GM23248 (cell line): ENCODE measurements at places on chromosomes 13 and 19. TPM values are rescaled to one million over a fixed set of nuclear protein-coding genes. Genes with fewer than 3 reads are reported as not detected.

Gene CD209
- total RNA-seq = not detected in 2 replicates

DNA sequence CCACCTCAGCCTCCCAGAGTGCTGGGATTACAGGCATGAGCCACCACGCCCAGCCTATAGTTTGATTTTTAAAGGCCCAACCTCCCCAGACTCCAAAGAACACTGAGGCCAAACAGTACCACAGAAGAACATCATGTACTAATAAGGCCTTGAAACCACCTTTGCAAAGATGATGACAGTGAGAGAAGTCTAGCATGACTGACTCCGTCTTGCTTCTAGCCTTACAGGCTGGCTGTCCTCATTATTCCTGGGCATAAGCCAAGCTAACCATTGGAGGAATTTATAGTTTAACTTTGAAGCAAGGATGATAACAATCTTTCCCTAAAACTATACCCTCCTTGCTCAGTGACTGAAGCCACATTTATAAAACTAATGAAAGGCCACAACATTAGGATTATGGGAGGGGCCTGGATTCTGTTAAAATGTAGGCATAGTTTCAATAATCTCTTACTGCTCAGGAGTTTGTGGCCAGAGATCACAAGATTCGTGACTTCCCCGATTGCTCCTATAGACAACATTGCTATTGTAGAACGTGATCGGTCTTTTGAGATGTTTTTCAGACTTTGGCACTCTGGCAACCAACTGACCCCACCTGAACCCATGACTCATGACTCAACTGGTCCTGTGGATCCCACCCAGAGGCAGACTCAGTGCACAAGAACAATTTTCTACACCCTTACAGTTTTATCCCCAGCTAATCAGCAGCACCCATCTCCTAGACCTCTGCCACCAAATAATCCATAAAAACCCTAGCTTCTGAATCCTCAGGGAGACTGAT is 17.6 kb downstream of the GPR42 start:
- DNase-seq = no peak
- no peaks in the 10 kb centered on the region for H3K4me1 ChIP-seq
- no peak overlapping the region for H3K4me3 ChIP-seq
- no peak overlapping the region for H3K27ac ChIP-seq

DNA sequence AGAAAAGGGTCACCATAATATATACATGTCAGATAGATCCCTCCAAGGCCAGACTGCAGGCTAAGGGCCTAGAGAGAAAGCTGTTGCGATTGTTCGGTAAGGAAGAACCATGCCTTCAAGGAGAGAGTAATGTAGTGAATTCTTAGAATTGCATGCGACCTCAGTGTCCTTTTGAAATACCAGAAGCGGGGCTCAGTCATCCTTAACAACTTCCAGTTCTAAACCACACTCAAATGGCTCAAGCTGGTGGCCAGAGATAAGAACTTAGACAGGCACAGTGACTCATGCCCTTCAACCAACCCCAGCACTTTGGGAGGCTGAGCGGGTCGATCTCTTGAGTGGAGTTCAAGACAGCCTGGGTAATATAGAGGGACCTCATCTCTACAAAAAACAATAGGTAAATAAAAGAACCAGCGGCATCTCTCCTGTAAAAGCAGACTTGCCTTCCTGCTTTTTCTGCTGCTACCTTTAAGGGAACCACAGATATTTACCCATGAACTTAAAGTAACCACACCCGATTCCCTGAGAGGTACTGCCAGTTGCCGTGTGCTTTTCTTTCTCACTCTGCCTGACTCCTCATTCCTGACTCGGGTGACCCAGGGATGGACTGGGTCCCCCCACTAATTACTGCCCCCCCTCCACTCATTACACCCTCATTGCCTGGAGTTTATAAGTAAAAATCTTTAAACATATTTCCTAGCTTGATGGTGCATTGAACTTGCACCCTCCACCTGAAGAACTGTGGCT is 15.4 kb upstream of the SIGLEC6 start:
- H3K4me3 ChIP-seq = no peak overlapping the region
- no peak overlapping the region for H3K27ac ChIP-seq
- no peaks in the 10 kb centered on the region for H3K4me1 ChIP-seq

DNA sequence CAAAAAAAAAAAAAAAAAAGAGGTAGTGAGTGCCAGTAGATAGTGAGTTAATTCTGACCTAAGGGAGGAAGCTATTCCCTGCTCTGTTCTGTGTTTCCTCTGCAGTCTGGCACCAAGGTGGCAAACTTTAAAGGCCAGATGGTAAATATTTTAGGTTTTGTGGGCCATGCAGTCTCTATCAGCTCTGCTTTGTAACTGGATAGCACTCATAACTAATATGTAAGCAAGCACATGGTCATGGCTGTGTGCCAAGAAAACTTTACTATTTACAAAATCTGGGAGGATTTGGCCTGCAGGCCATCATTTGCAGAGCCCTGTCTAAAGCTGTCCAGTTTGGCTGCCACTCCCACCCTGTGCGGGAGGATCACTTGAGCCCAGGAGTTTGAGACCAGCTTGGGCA is 4.3 kb downstream of the PIN1 start:
- H3K36me3 ChIP-seq = peaks cover 5% of the 10 kb centered on the region; the same call in 1 of the 2 replicates
- 0 out of 2 replicates have a peak, but pooled peaks cover 7% of the 10 kb centered on the region for H3K4me1 ChIP-seq
- DNase-seq = no peak
- H3K27me3 ChIP-seq = no peaks in the 10 kb centered on the region

Gene IGSF23
- not detected in 2 replicates for total RNA-seq

Gene S1PR2
- 20.3 and 24.9 TPM in 2 replicates for total RNA-seq

DNA sequence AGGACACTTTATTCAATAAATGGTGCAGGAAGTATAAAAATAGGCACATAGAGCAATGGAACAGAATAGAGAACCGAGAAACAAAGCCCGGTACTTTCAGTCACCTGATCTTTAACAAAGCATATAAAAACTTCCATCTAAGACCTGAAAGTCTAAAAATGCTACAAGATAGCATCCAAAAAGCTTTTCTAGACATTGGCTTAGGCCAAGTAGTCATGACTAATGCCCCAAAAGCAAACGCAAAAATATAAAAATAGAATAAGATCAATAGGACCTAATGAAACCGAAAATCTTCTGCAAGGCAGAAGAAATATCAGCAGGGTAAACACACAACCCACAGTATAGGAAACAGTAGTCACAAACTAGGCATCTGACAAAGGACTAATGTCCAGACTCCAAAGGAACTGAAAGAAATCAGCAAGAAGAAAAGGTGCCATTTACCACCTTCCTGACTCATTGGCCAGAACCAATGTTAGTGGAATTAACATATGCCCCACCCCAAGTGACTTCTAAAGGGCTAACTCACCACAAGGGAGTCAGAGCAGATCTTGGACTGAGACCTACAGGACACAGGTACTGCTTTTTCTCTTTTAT is 40.8 kb upstream of the CEACAM21 start:
- peaks cover 17% of the 10 kb centered on the region for H3K4me1 ChIP-seq
- DNase-seq = no peak
- H3K36me3 ChIP-seq = no peaks in the 10 kb centered on the region
- H3K4me3 ChIP-seq = no peak overlapping the region
- H3K27ac ChIP-seq = no peak overlapping the region
- no peaks in the 10 kb centered on the region; the same call in 1 of the 2 replicates for H3K27me3 ChIP-seq

GRCh38 chr19:30217461-30217860 is 154.7 kb upstream of the ZNF536 start:
- H3K36me3 ChIP-seq = no peaks in the 10 kb centered on the region
- H3K27ac ChIP-seq = no peak overlapping the region
- no peaks in the 10 kb centered on the region for H3K4me1 ChIP-seq
- no peak for DNase-seq

Gene ZNF556
- not detected in 2 replicates for total RNA-seq

Gene XAB2
- 30.7 and 33.0 TPM in 2 replicates for total RNA-seq

DNA sequence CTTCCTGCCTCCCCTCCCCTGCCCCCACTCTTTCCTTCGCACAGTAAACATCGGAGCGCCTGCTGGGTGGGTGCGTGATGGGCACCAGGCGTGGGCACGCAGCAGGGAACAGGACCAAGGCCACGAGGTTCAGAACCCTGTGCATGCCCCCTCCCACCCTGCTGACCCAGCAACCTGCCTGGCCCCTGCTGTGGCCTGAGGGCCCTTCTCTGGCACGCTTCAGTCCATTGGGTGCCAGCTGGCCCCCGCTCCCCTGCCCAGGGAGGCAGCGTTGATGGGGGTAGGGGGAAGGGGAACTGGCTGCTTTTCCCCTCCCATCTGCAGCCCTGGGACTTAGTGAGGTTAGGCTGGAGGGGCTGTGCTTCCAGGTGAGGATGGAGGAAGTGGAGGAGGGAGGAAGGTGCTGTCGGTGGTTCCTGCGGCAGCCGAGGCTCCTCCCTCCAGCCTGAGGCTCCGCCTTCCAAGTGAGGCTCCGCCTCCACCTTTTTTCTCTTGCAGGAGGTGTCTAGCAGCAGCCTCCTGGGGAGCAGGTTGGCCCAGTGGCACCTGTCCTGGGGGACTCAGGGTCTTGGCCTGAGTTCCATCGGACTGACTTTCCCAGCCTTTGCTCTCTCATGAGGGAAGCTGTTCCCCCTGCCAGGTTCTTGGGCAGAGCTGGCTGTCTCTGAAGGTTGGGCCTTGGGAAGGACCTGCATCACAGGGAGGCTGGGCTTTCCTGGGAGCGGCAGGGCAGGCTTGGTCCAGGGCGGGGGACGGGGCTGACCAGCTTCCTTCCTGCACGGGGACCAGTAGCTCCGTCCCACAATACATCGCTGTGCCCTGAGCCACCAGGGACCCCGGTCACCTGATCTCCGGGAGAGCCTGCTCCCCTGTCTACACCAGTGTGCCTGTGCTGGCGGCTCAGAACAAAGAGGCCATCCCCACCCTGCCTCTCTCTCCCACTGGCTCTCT is 7.3 kb downstream of the PIAS4 start:
- DNase-seq = no peak
- no peak overlapping the region for H3K27ac ChIP-seq
- H3K4me3 ChIP-seq = no peak overlapping the region
- peaks cover 4% of the 10 kb centered on the region; the same call in 1 of the 2 replicates for H3K4me1 ChIP-seq
- H3K27me3 ChIP-seq = no peaks in the 10 kb centered on the region
- H3K36me3 ChIP-seq = no peaks in the 10 kb centered on the region; the same call in 1 of the 2 replicates

Gene HIPK4
- 0.43 TPM in 1 of 2 replicates, not detected in the other for total RNA-seq

Gene SIGLECL1
- total RNA-seq = not detected in 2 replicates

GRCh38 chr19:4393947-4394590 is 6.3 kb downstream of the SH3GL1 start:
- H3K36me3 ChIP-seq = no peaks in the 10 kb centered on the region; the same call in 1 of the 2 replicates
- peak overlapping the region; percentile 59 for H3K4me3 ChIP-seq
- H3K27ac ChIP-seq = peak overlapping the region; percentile 77
- peak; percentile 73 for DNase-seq
- H3K4me1 ChIP-seq = peaks cover 76% of the 10 kb centered on the region

Gene SERTAD1
- total RNA-seq = 31.7 and 40.2 TPM in 2 replicates

- no peaks in the 10 kb centered on the region for H3K36me3 ChIP-seq
- peaks cover 47% of the 10 kb centered on the region for H3K4me1 ChIP-seq
- DNase-seq = peak; percentile 60
- H3K27me3 ChIP-seq = no peaks in the 10 kb centered on the region
These were observed 472.1 kb downstream of the FOXO1 start for GRCh38 chr13:40194224-40194806.

GRCh38 chr13:111868716-111869115 is 198.2 kb upstream of the SOX1 start:
- H3K36me3 ChIP-seq = no peaks in the 10 kb centered on the region
- no peak for DNase-seq
- no peak overlapping the region for H3K4me3 ChIP-seq
- no peak overlapping the region for H3K27ac ChIP-seq
- no peaks in the 10 kb centered on the region for H3K4me1 ChIP-seq
- no peaks in the 10 kb centered on the region for H3K27me3 ChIP-seq

GRCh38 chr19:6465006-6465405 is 935 bp downstream of the CRB3 start:
- no peaks in the 10 kb centered on the region for H3K36me3 ChIP-seq
- H3K27ac ChIP-seq = no peak overlapping the region
- peak; percentile 12 for DNase-seq

Gene ANKRD24
- 0.54 and 3.3 TPM in 2 replicates for total RNA-seq
